ENCODE measurements at places on chromosomes 3 and 15.

GRCh38 chr15:27677951-27678350 lies 421.2 kb downstream of the OCA2 start:
- no peak for DNase-seq

DNA sequence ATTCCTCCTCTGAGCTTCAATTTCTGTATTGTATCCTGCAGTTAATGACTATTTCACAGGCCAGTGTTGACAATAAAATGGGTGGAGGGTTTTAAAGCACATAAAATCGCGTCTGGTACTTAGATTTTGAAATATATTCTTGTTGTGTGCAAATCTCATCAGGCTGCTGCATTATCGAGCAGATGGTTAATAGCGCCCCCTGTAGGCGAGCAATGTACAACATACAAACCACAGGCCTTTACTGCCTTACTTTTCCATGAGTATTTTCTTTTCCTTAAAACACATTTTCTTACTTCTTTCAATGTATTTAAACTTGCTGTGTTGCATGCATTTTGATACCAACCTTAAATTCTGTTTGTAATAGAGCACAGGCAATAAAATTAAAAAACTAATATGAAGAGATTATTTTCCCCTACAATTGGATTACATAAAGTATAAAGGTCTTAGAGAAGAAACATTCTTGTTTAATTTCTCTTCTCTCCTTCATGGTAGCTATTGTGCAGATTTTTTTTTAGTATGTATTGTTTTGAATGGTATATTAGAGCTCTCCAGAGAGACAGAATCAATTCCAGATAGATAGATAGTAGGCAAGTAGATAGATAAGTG lies 608.4 kb downstream of the CADM2 start:
- no peak for DNase-seq

GRCh38 chr15:88204584-88204983 lies 52.0 kb downstream of the NTRK3 start:
- no peak for DNase-seq

DNA sequence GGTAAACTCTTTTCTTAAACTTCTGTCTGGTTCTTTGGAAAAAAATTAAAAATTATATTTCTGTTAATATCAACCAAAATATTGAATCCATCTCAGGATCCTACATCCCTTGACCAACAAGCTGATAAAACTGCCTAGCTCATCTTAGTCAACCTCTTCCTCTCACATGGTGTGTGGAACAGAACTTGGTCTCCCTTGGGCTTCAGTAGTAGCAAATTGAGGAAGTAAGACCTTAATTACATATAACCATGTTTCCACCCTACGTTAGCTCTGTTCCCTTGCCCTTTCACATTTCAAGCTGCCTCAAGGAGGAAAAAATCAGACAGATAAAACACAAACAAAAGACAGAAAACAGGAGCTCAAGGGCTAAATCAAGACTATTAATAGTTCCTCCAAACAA lies 116.4 kb downstream of the GREM1 start:
- DNase-seq: no peak

GRCh38 chr15:98720031-98720430 lies 71.7 kb downstream of the IGF1R start:
- DNase-seq: no peak

DNA sequence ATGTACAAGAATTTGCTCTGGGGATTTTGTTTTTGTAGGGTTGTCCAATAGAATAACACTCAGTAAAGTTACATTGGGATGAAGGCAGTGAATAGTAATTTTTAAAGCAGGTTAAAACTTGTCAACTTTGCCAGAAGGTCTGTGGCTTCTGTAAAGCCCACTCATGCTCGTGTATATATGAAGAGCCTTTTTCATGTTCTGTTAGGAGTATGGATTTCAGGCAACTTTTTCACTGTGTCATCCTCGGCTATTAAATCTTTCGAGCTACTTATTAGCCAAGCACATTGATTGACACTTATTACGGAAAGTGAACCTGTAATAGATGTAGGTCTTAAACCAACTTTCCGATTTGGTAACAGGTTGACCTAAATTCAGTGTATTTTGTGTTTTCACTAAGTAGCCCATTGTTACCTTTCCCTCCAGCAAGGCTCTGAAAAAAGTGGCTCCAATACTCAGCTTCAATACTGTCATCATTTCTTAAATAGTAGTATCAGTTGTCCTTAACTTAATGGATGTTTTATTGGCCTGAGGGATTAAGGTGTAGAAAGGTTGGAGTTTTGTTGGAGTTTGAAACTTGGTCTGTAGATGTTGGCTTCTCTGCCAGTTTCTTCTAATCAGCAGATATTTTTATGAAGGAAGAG lies 1.7 kb downstream of the PAK2 start:
- DNase-seq: no peak

DNA sequence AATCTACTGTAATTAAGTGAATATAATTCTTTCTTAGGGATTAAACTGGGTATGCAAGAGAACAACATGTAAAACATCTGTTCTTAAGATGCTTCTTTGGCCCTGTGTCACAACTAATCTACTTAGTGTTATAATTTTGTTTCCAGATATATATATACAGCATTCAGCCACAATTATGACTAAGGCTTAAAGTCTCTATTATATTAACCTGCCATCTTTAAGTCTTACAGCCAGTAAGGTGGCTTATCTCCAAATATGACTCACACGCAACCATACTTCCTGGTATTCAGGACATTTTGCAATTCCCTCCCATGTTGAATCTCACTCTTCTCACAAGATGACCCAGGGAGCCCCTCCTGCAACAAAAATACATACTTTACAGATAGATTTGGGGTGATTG lies 6.6 kb upstream of the KBTBD8 start:
- DNase-seq: peak; percentile 96

DNA sequence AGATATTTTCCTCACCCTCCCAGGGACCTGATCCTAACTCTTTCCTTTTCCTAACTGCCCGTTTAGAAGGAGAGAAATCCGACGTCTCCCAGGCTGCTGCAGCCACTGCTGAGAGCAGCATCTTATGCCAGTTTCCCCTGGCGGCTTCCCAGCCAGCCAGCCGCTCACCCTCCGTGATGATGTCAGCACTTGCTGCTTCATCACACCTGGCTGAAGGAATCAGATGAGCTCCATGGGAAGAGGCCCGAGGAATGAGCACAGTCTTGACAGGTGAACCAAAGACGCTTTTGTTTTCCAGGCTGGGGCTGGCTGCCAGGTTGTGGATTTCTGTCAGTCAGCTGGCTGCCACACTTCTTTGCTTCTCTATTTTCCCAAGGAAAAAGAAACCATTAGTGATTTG lies 445.1 kb upstream of the RBMS3 start:
- DNase-seq: no peak

DNA sequence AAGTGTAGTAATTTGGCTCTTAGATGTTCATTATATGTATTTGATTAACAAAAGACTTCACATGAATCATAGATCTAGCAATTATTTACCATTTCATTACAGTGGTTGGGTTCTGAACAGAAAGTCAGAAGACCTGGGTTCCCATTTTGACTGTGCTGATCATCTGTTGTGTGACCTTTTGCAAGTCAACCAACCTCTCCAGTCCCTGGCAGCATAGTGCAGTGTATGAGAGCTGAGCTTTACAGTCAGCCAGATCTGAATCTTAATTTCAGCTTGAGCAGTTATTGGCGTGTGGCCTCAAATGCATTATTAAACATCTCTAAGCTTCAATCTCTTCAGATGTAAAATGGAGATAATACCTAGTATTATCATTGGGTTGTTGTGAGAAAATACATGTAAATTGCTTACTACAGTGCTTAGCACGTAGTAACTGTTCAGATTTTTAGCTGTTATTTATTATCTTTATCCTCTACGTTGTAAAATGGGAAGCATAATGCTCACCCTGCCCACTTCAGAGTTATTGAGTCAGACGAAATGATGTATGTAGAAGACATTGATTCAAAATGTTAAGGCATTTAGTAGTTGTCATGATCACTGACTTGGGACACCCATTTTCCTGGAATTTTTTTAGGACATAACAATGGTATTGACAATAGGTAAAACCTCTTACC lies 104.0 kb downstream of the KLHL25 start:
- no peak for DNase-seq

DNA sequence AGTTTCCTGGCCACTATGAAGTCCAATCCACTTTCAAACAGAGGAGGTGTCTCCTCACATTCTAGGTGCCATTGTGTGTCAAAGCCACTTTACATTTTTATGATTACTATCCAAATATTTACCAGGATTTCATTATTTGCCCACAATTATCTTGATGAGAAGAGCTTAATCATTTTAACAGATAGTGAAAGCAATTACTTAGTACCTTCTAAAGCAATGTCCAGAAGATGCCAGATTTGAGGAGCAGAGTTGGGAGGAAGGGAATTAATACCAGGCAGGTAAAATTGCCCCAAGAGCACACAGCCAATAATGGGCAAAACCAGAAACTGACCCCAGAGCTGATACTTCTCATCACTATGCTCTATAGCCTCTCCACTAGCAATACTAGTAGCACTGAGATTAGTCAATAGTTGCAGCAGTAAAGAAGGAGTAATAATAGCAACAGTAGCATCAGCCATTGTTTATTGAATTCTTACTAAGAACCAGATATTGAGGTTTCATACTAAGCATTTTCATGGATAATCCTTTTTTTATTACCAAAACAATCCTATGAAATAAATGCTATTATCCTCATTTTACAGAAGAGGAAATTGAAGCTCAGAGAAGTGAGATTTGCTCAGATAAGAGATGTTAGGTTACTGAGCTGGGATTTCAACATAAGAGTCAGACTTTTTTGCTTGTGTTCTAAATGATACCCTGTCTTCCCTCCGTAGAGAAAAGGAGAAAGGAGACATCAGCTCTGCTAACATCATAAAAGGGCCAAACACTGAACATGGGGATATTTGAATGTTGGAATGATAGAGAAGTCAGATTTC lies 509.3 kb upstream of the CFAP20DC start:
- DNase-seq: no peak

DNA sequence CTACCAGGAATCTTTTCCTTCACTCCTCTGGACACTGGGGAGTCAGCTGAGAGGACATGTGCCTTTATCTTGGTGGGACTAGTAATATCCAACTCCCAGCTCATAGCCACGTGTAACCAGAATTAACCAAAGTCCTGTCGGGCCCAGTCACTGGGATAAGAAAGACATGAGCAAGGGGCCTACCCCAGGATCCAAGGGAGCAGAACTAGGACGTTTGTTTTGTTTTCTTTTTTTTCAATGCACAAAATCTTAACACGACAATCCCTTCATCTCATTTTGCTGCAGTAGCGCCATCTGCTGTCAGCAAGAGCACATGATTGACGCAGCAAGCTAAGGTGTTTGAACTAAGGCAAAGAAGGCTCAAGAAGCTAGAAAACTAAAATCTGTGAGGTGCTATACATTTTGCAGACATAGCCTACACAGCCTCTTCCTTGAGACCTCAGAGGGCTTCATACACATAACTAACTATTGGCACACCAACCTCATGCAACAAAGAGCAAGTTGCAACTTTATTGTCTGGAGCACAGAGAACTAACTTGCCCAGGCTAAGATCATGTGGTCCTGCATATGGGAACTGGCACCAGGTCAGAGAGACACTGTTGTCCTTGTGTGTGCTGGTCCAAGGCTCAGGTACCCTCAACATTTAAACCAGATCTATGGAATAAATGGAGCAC lies 43.6 kb downstream of the RLBP1 start:
- peak; percentile 90 for DNase-seq

GRCh38 chr3:136385457-136385856 lies 135.3 kb downstream of the PCCB start:
- no peak for DNase-seq

- DNase-seq: peak; percentile 73
Observed at GRCh38 chr3:99920481-99921376, 103.1 kb downstream of the CMSS1 start.

- peak; percentile 84 for DNase-seq
Observed at GRCh38 chr3:178067721-178068120, 468.5 kb upstream of the KCNMB2 start.

DNA sequence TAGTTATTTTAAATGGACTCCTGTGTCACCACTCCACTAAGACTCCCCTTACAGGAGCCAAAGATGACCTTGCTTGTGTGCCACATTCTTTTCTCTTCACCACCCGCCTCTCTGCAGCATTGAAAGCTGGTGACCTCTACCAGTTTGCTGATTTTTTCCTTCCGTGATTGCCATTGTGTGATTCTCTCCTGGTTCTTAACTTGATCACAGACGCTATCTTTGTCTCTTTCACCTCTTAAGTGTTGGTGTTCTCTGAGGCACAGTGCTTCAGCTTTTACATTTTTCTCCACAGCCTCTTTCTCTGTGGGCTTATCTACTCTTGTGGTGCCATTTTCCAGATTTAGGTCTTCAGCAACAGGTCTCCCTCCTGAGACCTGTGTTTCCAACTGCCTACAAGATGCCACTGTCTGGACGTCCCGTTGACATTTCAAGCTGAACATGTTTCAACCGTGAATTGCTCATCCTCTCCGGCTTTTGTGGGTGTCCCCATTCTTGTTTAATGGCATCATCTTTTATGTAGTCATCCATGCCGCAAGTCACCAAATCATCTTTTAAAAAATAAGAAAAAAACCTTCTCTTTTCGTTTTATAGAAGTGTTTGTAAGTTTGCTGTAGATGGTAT lies 26.5 kb downstream of the IQGAP1 start:
- DNase-seq: peak; percentile 48

GRCh38 chr15:69161079-69161877 lies 843 bp downstream of the GLCE start:
- DNase-seq: peak; percentile 28

- no peak for DNase-seq
Observed at GRCh38 chr3:151154566-151154965, 48.5 kb downstream of the GPR171 start.

DNA sequence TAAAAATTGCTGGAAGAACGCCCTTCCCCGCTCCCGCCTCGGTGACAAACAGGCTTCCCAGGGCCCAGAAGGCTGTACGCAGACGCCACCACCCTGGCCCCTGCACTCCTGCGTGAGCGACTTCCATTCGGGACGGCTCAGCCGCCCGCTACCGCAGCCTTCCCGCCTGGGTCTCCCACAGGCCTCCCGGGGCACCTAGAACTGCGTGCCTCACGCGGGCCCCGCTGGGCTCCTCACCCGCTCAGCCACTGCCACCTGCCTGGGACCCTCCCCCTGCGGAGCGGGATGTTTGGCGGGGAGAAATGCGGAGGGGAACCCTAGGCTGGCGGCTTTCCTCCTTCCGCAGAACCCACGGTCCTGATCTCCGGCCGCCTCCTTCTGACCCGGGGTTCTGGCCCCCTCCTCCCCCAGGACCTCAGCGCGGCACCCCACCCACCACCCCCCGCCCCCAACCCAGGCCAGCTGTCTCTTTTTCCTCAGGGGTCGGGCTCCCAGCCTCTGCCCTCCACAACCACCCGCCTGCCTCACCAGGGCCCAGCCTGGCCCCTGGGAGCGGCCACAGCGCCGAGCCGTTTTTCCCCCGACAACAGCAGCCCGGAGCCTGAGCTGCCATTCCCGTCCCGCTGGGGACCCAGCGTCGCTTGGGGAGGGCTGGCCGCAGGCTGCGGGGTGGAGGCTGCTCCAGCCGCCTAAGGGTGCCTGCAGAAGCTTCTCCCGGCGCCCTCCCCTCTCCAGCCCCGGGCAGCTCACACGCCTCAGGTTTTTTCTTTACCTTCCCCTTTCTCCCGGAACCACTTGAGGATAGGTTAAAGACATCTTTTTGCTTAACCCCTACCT lies 27.6 kb upstream of the RAB7A start:
- DNase-seq: peak; percentile 10

DNA sequence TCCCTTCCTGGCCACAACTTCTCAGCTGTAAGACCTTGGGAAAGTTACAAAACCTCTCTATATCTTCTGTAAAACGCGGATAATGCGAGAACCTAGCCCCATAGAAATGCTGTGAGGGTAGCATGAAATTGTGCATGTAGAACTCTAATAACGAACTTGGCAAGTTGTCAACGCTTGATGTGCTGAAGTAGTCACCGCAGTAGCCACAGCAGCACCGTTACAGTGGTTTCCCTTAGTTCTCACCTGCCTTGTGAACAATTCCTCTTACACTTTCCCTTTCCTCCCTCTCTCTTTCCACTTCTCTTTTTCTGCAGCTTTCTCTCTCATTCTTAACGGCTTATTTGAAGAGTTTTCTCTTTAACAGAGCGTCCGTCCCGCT lies 447 bp upstream of the SHQ1 start:
- DNase-seq: peak; percentile 34

Data from fibroblast of the aortic adventitia (primary cell).